ENCODE measurements at places on chromosomes 6 and 20.

DNA sequence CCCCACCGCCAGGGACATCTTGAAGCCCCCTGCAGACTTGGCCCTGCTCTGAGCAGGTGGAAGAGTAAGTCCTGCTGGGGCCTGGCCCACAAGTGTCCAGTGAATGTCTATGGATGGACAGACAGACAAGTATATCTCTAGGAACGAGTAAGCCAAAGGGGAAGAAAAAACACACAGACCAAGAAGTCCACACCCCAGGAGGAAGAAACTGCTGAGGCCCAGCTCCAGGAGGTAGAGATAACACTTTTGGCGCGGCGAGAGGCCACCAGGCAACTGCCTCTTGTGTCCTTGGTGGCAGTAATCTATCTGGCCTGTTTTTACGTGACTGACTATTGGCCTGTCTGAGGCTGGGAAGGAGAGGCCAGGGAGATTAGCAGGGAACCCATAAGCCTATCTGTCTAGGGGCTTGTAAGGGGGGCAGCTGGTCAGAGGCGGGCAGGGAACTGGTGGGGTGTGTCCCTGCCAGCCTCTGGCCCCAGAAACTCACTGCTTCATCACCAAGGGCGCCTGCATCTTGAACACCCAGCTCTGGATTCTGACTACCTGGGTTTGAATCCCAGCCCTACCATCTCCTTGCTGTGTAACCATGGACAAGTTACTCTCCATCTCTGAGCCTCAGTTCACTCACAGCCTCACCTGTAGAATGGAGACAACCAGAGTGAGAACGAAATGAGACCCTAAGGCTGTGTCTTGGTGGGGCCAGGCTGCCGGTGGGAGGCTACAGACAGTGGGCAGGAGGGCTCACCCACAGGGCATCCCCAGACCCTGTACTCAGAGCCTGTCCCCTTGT is 31.3 kb downstream of the C20orf203 start:
- no peak for DNase-seq

- no peak for DNase-seq
Observed at GRCh38 chr6:47303861-47304260, 5.8 kb downstream of the TNFRSF21 start.

DNA sequence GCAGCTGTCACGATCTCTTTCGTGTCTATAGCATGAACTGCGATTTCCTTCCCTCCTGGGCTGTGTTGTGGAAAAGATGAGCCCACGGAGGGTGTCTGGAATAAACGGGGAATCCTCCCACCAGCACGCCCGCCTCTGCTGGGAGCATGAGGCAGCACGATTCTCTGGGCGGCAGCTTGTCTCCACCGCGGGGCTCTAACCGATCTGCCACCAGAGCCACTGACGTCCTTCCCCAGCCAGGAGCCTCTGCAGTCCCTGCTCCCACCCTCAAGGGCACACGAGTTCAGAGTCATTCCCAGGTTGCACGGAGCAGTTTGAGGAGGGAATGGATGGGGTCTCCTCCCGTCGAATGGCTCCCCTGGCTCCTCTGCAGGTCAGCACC is 197.6 kb downstream of the DLL1 start:
- no peak for DNase-seq

GRCh38 chr6:7087491-7087979 is 20.2 kb upstream of the RREB1 start:
- DNase-seq = no peak

DNA sequence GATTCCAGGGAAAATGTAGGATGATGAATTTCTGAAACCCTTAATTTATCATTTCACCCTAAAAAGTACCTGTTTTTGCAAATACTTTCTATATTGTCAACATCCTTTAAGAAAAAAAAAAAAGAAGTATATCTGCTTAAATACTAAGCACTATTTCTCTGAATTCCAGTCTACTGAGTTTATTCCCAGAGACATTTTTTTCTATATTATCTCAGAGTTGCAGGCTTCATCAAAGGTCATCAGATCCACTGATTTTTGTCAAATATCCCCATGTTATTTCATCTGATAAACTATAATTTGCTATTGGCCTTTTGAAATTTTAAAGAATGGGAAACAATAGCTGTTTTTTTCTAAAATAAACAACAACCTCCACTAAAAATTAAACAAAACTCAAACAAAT is 357.6 kb upstream of the ID4 start:
- no peak for DNase-seq

DNA sequence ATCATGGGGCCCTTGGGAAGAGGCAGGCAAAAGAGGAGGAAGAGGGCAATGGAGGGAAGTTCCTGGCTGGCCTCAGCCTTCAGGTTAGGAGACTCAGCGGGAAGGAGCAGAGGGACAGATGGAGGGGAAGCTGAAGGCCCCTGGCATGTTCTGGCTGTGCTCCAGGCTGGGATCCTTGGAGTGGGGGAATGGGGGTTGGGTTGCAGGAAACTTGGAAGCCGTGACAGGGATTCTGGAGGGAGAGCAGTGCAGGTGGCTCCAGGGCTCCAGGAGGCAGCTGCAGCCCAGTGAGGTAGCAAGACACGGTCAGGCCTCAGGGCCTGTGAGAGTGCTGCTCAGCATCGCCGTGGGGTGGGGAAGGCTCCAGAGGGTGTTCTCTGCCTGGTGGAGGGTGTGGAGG is 64.6 kb upstream of the SCP2D1 start:
- no peak for DNase-seq

DNA sequence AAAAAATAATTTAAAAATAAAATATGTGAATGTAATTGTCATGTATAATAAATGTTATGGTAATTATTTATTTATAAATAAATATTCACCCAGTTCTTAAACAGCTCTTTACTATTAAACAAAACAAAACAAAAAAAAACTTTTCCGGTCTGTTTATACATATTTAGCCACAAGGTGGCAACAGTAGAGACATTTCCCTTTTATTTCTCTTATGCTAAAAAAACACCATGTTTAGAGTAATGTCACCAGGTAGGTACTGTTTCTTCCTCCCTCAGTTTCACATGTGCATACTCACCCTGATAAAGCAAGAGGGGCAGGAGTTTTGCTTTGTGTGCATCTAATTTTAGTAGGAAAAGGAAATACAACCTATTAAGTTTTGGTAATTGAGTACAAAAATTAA is 610.4 kb upstream of the IMPG1 start:
- DNase-seq = no peak

- no peak for DNase-seq
Observed at GRCh38 chr6:80603679-80604078, 497.2 kb downstream of the BCKDHB start.

All from right hindlimb (tissue), 1 donor.